ENCODE measurements at places on chromosomes 7 and 10.

DNA sequence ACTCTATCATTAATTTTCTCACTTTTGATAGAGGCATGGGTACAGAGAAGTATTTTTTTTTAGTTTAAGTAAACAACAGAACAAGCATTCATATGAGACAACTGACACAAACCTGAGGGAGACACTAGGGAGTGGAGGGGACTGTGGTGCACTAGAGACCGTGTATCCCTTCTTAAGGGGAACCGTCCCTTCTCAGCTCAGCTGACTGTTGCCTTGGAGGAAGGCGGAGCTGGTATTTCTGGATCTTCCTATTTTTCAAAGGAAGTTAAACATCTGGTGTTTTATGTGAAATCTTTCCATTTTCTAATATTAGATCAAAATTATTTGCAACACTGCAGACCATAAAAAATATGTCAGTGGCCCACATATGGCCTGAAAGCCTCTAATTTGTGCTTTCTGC, 113.6 kb upstream of the MACROH2A2 start:
- DNase-seq = no peak

- no peak for DNase-seq
Observed at GRCh38 chr10:102298899-102299298, 53.6 kb downstream of the GBF1 start.

GRCh38 chr10:44801383-44802327, 109.5 kb upstream of the TMEM72 start:
- DNase-seq = peak; percentile 90

DNA sequence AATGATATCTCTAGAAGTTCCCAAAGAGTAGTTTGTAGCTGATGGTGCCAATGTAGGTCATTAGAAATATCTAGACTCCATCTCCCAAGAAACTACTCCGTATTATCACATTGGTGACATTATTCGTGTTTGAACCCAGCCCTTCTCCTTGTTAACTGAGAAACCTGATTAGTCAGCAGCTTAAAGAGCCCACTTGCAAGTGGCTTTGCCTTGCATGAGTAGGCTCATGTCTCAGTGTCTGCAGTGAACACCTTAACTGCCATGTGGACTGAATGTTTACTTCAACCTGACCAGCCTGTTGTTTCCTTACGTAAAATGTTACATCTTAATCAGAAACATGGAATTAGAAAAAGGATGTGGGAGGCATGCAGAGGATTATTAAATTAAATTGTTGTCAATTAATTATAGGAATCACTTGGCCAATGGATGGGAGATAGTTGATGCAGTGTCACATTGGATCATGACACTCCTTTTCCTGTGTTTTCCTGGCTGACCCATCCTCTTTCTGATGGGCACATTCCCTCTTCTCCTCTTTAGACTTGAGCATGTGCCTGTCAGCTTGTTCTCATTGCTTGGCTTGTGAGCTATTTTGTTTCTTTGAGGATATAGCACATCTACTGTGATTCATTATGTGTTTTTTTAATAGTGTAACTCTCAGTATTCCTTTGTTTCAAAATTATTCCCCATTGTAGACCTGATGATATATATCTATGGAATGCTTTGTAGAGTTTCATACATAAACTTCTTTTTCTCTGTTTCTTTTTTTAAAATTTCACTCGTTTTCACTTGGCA, 18.0 kb downstream of the STARD3NL start:
- peak; percentile 47 for DNase-seq

DNA sequence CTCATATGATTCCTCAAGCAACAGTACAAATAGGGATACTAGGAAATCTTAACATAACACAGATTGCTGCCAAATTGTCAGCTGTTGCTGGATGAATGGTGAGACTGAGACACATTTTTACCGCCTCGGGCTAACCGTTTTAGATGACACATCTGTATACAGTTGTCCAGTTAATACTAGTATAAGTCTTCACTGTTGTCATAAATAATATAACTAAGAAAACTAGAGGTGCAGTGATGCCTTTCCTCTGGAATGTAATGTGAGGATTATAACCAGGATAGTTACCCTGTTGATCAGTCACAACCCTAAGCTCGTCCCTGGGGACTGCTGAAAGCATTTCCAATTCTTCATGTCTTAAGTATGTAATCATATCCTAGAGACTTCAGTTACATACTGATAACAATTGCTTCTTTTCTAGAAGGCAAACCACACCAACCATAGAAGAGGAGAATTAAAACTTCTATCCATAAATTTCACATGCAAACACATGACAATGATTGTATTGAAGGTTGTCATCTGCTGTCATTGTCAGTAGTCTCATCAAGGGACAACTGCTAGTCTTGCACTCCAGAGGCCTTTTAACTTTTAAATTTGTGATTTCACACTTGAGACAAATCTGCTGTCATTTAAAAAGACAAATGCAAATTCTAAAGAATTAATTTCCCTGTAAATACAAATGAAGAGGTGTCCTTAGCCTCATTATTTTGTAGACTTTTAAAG, 100.4 kb upstream of the SEMA3D start:
- DNase-seq = peak; percentile 43

GRCh38 chr10:21831986-21832820, 171.3 kb downstream of the DNAJC1 start:
- peak; percentile 59 for DNase-seq

- DNase-seq = no peak
Observed at GRCh38 chr7:85673876-85674275, 487.0 kb upstream of the SEMA3D start.
